Activated T-cell treated with anti-CD3 and anti-CD28 coated beads for 24 hours (primary cell): ENCODE measurements at places on chromosomes 3 and 15.

- no peak for DNase-seq
Observed at GRCh38 chr3:184343200-184343876, 5.9 kb downstream of the FAM131A start.

DNA sequence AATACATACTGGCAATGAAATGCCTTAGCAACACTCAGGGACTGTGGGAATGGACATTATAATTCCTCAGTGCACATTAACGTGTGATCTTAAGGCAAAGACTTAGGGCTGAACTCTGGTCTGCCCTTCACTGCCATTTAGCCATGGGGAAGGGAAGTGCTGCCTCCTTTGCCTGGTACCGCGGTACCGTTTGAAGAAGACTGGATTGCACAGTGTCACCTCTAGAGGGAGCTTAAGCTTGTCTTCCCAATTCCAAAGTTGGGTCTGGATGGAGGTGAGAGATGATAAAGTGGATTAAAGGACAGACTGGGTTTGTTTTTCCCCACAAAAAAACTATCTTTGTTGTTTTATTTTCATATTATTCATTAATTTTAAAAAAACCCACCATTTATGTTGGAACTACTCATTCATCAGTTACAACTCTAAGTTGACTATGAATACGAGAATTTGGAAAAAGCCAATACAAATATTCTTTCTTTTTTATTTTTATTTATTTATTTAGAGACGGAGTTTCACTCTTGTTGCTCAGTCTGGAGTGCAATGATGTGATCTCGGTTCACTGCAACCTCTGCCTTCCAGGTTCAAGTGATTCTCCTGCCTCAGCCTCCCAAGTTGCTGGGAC lies 60.0 kb upstream of the SYN2 start:
- no peak for DNase-seq

- no peak for DNase-seq
Observed at GRCh38 chr3:47849699-47850563, 47.0 kb downstream of the DHX30 start.

- no peak for DNase-seq
Observed at GRCh38 chr3:123068601-123069381, 2.0 kb downstream of the PDIA5 start.

GRCh38 chr3:116020495-116020894 lies 397.2 kb downstream of the GAP43 start:
- DNase-seq: no peak

DNA sequence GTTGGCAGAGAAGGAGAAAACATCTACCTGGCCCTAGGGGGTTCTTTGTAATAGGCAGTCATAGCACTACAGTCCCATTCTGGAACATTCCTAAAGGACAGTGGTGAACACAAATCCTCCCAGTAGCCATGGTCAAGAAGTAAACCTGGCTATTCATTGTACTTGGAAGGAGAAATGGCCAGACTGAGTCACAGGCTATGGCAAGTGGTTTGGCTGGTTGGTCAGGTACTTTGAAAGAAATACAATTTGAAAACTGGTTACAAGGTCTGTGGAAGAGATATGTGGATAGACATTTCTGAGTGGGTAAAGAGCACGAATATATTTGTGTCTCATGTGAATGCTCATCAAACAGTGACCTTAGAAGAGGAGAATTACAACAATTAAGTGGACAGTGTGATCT lies 33.0 kb upstream of the FAN1 start:
- DNase-seq: no peak

DNA sequence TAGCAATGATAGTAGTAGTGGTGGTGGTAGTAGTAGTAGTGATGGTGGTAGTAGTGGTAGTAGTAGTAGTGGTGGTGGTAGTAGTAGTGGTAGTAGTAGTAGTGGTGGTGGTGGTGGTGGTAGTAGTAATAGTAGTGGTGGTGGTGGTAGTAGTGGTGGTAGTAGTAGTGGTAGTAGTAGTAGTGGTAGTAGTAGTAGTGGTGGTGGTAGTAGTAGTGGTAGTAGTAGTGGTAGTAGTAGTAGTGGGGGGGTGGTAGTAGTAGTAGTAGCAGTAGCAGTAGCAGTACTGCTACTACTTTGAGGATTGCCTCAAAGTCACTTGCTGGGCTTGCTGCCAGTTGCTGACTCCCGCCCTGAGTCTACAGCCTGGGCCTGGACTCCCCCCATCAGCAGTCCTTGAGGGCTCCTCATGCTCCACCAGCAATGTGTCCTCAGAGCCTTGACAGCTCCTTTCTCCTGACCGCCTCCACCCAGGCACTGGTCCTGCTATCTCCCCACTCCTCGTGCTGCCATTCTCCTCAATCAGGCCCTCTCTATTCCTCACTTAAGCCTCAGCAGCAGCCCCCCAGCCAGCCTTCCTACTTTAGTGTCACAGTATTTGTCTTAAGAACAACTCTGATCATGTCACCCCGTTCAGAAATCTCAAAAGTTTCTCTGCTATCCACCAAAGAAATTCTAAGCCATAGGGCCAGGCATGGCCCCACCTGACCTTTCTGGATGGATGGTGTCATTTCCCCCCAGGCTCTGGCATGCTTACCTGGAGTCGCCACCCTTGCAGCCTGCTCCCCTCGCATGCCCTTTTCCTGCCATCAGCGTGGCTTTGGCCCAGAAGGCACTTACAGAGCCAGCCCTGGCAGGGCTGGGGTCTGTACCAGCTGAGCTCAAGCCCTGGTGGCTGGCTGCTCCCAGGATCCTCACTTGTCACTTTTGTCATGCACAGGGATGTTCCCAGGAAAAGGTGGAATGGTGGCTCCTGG lies 45.6 kb downstream of the DLEC1 start:
- no peak for DNase-seq

DNA sequence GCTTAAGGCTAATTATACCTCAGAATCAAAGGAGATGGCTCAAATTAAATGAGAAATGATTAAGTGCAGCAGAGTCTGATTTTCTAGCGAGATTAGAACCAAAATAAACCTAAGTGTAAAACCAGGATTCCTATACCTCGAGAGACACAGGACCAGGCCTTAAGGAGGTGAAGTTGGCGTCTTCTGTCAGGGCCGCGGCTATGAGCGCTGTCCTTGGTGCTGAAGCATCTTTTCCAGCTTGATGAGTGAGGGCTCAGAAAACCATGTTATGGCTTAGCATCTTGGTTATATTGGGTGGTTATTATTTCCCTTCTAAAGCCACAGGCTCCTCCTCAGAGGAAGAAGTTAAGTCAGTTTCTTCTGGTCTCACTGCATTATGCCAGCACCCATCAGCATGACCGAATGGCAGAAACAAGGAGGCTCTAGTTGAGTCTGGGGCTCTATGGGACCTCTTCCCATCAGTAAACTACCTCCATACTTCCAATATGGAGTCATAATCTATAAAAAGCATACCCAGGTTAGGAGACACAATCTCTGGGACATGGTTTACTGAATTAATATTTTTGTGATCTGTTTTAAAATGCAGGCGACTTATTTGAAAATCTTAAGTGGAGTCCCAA lies 120.1 kb upstream of the NMNAT3 start:
- DNase-seq: no peak

DNA sequence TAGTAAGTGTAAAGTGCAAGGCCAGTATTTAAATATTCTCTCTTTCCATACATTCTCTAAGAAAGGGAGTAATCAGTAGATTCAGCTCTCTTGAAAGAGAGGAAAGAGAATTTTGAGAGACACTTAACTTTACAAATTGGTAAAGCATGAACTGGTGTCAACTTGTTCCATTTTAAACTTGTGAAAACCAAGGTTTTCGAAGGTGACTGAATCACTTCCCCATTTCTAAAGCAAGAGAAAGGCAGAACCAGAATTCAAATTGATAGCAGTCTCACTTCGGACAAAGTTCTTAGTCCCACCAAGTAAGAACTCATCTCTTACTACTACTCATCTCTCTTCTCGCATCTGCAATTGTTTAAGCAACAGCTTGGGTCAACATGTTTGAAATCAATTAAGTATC lies 22.4 kb downstream of the TJP1 start:
- DNase-seq: no peak

GRCh38 chr3:52146811-52147210 lies 7.4 kb downstream of the POC1A start:
- DNase-seq: no peak

- no peak for DNase-seq
Observed at GRCh38 chr3:71316066-71316777, 267.3 kb downstream of the FOXP1 start.

- DNase-seq: no peak
Observed at GRCh38 chr15:79572691-79573404, 140.7 kb downstream of the MINAR1 start.

DNA sequence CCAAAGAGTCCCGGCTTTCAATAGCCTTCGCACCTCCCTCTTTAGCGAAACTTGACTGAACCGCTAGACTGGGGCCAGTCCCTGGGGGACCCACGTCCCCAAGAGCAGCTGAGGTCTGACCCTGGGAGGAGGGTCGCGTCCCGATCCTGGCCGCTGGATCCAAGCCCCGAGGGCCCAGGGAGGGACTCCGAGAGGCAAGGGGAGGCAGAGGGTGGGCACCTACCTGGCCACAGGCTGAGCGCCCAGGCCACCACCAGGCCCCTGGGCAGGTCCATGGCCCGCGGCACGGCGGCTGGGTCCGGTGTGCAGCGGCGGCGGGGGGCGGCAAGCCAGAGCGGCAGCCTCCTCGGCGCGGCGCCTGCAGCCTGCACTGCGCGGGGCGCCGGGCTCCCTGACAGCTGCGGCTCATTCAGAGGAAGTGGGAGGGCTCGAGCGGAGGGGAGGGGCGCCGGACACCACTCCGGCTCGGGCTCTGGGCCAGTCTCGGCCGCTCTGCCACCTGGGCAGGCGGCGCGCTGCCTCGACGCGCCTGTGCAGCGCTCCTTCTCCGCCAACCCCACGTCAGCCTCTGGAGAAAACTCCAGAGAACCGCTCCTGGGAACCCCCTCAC lies at the start of gene ITGA11:
ITGA11 (minus strand) TSS at position 372 of the 610 bp plus-strand sequence; CDS start at position 275, 97 bp downstream.
- no peak for DNase-seq

- no peak for DNase-seq
Observed at GRCh38 chr15:99481951-99482230, 83.9 kb upstream of the MEF2A start.

GRCh38 chr3:194032828-194033435 lies 103.0 kb upstream of the HES1 start:
- no peak for DNase-seq

- DNase-seq: no peak
Observed at GRCh38 chr3:42714171-42714852, 11.7 kb upstream of the HHATL start.

- no peak for DNase-seq
Observed at GRCh38 chr15:48573780-48574179, 71.7 kb downstream of the FBN1 start.

DNA sequence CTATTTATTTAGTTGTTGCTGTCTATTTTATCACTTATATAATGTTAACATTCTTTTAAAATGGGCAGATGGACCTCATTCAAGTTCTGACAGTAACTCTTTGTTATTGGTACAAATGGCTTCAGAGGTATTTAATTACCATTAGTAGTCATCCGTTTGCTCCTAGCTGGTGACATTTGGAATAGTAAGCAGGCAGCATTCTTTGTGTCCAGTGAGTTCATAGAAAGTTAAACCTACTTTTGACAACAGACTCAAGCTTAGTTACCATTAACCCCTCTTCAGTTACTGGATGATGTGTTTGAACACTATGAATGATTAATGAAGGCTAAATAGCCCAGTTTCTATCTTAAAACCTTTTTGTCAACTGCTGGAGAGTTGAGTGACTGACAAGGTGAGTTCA lies 500.7 kb upstream of the ATP11B start:
- DNase-seq: no peak

DNA sequence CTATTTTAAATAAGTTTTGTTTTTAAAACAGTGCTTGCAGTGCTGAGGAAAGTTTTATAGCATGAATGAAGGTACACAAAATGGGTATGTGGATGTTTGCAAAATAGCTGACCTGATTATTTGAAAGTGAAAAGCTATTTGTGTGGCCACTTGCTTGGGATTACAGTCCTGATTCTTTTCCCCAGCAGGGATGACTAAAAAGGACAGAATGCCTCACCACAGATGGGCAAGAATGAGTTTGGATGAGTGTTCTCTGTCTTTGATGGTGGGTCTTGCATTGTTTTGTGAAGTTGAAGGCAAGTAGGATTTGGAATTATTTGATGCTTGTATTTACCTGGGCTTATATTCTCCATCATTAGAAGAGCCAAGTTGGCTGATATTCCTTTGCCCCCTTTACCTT lies 48.8 kb upstream of the MEIS2 start:
- DNase-seq: no peak

DNA sequence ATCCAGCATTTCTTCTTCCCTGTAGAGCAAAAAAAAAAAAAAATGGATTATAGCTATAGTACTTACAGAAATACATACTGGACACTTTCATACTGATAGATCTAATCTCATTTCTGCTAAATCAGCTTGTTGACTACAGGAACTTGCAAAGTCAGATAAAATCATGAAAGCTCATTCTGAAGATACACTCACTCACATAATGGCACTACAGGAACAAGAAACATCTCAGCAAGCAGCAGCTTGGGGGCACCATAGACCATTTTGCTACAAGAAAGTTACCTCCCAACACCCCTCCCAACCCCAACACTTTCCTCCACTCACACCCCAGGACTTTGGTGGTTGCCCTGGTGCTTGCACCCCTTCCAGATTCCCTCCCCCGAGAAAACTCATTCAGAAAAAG lies 4.6 kb downstream of the MYH15 start:
- DNase-seq: no peak

DNA sequence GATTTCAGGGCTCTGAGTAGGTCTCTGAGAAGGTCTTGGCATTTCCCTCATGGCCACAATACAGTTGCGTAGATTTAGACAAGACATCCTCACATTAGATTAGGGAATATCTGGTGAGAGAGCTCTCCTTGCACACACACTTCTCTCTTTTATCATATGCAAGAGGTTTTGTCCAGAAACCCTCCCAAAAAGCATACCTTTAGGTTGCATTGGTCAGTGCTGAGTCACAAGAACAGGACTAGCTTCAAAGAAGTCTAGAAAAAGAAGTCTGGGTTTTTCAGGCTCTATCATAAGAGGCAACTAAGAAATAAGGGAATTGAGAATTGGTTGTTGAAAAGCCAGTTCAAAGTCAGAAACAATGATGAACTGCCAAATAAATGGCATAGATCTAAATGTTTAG lies 40.1 kb upstream of the MITF start:
- DNase-seq: no peak

- DNase-seq: no peak
Observed at GRCh38 chr3:129658110-129658843, 51.8 kb upstream of the PLXND1 start.

- no peak for DNase-seq
Observed at GRCh38 chr15:90401495-90401894, 13.5 kb downstream of the IQGAP1 start.

- no peak for DNase-seq
Observed at GRCh38 chr3:147412917-147413685, 3.9 kb downstream of the ZIC1 start.
